Neural crest cell (in vitro differentiated cells): ENCODE measurements at places on chromosomes 4 and X.
A peak's percentile ranks its signal among the peaks of the same experiment; 100 is the strongest.

- no peak for DNase-seq
Measured at GRCh38 chr4:181166742-181167399, 1076.3 kb upstream of the TENM3 start.

DNA sequence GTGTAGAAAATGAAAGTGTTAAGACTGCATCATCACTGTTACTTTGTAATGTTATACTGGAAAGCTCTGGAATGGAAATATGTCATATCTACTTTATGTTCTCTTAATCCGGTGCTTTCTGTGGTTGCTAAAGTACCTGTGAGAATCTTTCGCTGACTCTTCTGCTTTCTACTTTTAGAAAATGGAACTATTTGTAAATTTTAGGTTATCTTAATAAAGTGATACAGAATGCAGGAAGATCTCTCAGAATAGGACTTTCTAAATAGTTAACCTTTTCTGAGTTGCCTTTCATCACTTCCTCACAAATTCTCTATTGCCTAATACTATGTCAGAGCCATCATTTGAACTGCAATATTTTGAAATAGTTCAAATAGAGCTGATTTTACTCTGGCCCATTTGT lies 69.3 kb downstream of the BMP2K start:
- no peak for DNase-seq

- DNase-seq, result no peak
Measured at GRCh38 chr4:144356941-144357381, 216.4 kb upstream of the GYPA start.

DNA sequence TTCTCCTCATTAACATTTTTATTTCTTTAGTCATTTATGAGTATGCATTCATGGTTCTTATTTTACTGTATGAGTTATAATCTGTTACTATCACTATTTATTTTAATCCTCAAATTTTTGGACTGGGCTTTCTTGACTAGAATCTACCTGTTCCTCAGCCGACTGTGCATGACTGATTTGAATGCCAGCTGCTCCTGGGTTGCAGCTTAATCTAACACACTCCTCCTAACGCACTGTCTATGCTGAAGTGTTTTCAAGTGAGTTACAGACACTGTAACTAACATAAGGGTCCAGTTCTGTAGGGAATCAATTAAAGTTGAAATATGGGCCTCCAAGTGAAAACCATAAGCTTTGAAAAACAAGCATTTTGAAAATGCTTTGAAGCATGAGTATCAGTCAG lies 137.4 kb upstream of the ARSJ start:
- no peak for DNase-seq

- DNase-seq, result no peak
Measured at GRCh38 chrX:48461830-48462229, 8.2 kb downstream of the SLC38A5 start.

GRCh38 chr4:139279760-139280620 lies at the start of gene MGARP:
Gene MGARP (minus strand): TSS chr4:139280225. CDS start chr4:139280158, 67 bp downstream.
- DNase-seq, result peak; percentile 26

DNA sequence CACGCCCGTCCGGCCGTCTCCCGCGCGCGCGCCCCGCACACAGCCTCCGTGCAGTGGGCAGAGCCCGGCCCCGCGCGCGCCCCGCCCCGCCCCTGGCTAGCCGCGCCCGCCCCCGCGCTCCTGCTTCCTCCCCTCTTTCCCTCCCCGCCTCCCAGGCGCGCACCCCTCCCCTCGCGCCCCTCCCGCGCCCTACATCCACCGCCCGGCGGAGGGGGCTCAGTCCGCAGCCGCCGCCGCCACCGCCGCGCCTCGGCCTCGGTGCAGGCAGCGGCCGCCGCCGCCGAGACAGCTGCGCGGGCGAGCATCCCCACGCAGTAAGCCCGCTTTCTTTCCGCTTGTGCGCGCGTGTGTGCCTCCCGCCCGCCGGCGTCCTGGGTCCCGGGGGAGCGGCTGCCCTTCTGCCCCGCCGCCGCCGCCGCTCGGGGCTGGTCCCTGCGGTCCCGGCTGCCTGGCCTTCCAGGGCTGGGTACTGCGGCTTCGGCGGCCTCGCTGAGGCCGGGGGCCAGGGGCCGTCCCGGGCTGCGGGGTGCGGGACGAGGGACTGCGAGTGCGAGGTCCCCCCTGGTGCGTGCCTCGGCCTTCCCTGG lies at the start of gene FHL1:
FHL1 (plus strand) TSS at position 219 of the 587 bp plus-strand sequence.
- DNase-seq, result peak; percentile 31

- DNase-seq, result no peak
Measured at GRCh38 chr4:81746071-81746470, 274.4 kb upstream of the RASGEF1B start.
